ENCODE measurements at places on chromosomes 11 and 22.

DNA sequence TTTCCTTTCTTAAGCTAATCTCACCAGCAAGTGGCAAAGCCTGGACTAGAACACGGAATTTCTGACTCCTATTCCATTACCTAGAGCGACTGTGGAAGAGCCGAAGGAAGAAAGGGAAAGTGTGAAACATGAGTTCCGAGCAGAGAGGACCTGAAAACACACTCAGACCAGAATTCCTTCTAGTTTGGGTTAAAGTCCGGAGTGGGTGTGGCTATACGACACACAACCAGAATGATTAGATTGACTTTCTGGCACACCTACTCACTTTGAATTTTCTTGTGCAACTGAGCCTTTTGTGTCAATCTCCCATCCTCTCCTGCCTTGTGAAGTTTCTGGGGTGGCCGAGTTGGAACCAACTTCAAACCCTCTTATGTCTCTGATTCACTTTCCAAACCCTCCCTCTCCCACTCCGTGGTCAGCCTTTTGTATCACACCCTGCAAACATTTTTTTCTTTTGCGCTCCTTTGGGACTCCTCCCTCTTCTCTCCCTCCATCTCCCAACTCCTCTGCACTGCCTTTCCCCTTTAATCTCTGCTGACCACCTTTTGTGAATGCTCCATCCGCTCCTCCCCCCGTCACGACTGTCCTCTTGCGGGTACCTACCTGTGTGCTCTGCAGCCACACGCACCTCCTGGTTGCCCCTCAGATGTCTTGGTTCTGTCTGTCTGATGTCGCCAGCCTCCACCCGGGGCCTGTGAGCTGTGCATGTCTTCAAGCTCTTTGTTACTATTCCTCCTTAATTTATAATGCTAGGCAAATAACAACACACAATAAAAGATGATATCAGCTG lies 86.3 kb upstream of the BLID start:
- no peak for DNase-seq

DNA sequence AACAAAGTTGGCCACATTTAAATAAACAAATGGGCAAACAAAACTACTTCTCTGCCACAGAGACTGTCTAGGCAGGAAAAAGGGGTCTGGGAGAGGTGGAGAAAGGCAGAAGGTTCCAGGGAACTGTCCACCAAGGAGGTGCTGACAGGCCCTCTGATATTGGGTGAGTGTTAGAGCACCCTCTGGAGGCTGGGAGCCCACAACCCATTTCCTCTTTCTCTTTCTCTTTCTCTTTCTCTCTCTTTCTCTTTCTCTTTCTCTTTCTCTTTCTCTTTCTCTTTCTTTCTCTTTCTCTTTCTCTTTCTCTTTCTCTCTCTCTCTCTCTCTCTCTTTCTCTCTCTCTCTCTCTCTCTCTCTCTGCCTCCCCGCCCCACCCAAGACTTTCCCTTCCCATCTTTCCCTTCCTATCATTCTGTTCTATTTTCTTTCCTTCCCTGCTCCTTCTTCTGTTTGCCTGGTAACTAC lies 912.8 kb downstream of the DLG2 start:
- DNase-seq, result peak; percentile 8

GRCh38 chr11:122031813-122032212 lies 84.2 kb downstream of the BLID start:
- no peak for DNase-seq

DNA sequence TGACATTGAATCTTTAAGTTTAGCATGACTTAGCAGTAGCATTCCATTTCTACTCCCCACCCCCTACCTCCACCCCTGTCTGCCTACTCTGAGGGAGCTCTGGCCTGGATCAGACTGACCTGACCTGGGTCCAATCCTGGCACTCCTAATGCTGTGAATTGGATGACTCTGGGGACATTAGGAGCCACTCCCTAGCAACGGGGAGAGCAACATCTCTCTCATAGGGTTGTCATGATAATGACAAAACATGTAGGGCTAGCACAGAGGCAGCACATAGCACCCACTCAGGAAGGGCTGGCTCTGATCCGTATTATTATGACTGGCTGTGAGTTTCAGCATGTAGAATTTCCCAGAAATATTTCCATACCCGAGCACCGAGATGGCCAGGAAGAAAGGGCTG lies 40.5 kb downstream of the CABIN1 start:
- DNase-seq, result no peak

GRCh38 chr22:20937794-20938671 lies 20.8 kb downstream of the CRKL start:
- DNase-seq, result no peak

- DNase-seq, result no peak
These were observed 1.4 kb upstream of the CPT1A start for GRCh38 chr11:68843052-68843561.

DNA sequence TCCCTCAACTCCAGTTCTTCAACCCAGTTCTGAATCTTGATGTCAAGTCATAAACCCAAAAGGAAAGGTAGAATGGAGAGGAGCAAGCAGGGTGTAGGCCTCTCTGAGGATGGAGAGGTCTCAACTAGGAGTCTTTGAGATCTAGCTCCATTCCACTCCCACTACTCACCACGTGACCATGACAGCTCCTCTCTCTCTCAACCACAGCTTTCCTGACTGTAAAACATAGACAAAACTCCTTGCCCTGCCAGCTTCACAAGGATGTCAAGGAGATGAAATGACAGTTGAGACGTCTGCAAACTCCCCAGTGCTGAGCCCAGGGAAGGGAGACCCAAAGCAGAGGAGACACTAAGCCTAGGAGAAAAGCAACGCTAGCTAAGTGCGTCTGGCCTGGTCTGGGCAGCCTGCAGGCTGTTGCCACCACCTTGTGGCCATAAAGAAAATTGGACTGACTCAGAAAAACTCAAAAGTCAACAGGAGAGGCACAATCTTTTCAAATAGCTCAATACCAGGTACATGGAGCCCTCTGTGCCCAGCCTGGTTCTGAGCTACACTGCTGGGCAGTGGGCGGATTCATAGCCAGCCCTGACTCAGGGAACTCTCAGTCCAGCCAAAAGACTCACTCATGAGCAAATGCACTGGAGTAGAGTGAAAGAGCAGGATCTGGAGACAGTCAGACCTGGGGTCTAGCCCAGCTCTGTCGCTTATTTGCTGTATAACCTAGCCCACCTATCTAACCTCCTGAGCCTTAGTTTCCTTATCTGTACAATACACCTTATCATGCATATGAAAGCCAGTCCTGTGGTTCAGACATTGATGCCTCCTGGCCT lies 3.4 kb downstream of the CLPB start:
- DNase-seq, result peak; percentile 37

- no peak for DNase-seq
These were observed 99.8 kb downstream of the ARL14EP start for GRCh38 chr11:30422447-30423278.

DNA sequence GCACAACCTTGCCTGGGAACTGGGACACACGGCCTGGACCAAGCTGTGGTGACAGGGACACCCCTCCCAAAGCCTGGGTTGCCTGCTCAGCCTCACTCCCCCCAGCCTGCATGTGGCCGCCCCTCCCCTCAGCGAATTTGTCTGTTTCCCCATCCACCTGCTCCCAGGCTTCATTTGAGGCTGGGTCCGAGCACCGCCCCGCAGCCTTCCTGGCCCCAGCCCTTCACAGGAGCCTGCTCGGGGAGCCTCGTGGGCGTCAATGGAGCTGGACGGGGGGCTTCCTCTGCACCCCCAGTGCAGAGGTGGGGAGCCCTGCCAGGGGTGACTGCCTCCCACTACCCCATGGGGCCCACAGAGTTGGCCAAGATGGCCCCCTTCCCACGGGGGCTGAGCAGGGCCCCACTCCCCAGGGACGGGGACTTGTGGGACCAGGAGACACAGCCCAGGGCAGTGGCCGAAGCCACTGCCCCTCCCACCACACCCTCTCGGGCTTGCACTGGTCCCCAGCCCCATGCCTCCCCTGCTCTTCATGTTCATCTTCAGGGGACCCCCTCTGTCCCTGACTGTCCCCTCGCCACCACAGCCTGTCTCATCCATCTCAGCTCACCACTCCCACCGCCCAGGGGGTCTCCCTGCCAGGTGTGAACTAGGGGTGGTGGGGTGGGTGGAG lies 91.7 kb downstream of the WNT7B start:
- DNase-seq, result no peak

DNA sequence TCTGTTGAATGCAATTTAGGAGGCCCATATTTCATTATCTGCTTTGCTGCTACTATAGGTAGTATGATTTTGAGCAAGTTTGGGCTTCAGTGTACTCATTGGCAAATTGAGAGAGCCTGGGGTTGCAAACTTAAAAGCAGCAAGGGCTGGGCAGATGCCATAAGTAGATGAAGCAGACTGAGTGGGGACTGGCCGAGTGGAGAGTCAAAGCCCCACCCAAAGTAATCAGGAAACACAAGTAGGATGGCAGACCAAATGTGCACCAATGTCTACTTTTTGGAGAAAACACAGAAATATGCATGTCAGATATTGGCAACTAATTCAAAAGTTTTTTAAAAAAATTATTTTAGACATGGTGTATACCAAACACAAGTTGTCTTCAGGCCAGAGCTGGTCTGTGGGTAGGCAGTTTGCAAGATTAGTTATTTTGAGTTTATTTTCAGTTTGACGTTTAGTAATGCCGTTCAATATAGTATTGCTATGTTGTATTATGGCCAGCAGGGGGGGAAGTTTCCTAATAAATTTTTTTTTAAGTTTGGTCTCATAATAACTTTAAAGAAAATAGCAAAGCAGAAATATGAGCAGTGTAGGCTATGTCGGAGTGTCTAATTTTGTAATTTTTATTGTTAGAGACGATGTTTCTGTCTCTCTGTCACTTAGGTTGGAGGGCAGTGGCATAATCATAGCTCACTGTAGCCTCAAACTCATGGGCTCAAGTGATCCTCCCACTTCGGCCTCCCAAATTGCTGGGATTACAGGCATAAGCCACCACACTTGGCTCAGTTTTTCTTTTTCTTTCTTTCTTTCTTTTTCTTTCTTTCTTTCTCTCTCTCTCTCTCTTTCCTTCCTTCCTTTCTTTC lies 105.1 kb downstream of the HIPK3 start:
- DNase-seq, result no peak

DNA sequence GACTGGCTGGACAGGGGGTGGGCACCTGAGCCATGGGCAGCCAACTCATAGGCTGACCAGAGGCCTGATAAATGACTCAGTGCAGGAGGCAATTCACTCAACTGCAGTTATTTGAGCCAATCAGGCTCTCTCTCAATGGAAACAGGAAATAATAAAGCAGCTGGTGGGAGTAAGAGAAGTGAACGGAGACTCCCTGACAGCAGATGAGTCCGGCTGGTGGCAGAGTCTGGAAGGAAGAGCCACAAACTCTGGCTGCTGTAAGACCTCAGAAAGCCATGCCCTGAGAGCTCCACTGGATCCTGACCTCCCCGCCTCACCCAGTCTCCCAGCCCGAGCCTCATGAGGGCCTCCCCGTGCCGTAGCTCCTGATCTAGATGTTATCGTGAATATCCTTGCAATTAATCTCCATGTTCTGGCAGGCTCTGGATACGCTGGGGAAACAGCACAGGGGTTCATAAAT lies 69.8 kb downstream of the TRIM29 start:
- DNase-seq, result no peak

DNA sequence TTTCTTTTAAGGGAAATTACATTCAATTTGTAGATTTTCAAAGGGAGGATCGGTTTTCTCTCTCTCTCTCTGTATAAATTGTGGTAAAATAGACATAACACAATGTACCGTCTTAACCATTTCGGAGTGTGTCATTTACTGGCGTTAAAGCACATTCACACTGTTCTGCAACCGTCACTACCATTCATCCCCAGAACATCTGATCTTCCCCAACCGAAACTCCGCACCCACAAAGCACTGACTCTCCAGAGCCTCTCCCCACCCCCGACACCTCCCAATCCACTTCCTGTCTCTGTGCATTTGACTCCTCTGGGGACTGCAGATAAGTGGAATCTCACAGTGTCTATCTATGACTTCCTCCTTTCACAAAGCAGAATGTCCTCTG lies 15.9 kb upstream of the GRAMD4 start:
- no peak for DNase-seq

- DNase-seq, result no peak
These were observed 2.9 kb downstream of the POGLUT3 start for GRCh38 chr11:108495326-108495725.

- no peak for DNase-seq
These were observed 69.4 kb downstream of the BUD13 start for GRCh38 chr11:116703421-116703820.

DNA sequence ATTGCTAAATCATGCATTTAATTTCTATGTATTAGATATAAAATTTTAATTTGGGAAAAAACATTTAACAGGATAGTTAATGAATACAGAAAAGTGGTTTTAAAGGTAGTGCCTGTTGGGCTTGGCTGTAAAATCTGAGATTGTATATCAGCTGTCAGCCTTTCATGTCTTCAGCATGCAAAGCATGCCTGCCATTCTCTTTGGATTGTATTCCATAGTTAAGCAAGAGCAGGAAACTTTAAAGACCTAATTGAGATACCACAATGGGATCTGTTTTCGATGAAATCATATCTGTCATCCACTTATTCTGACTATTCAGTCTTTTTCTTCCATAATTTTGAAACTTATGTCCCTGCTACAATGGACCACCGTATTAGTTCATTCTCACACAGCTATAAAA lies 451.0 kb upstream of the DDI1 start:
- DNase-seq, result no peak

DNA sequence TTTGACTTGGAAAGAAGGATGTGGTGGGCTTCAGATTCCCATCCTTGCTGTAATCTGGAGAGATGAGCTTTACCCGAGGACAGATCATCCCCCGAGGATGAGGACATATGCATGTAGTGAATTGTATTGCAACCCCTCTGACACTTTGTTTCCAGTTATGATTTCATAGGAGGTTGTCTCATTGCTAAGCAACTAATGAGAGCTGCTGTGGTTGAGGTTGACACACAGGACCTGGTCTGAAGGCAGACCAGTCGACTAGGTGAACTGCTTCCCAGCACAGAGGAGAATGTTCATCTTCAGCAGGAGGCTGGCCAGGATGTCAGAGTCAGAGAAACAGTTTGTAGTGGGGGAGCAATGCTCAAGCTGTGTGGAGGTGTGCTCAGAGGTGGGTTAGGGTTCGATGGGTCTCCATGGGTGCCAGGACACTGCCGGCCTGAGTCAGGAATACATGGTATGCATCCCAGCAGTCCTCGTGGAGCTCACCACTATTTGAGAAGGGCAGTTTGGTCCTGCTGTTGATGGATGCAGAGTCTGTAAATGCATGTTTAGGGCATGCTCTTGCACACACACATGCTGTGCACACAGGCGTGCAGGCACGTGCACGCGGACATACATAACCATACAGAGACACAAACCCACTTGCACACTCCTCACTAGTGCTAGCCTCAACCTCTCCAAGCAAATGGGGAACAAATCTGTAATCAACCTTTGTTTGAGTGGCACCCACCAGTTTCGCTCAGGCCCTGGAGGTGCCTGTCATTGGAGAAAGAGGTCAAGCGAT lies 153.7 kb downstream of the TBC1D22A start:
- no peak for DNase-seq

Measured in T1000 (cell line).